A549 treated with CORT108297 at 1 μM for 4 hours (cell line): ENCODE measurements at places on chromosomes 13 and 19. TPM values are rescaled to one million over a fixed set of nuclear protein-coding genes. Genes with fewer than 3 reads are reported as not detected.

ACP7 gene
- total RNA-seq = 0.12 to 0.22 TPM (median 0.14 TPM) in 5 replicates

C19orf38 gene
- total RNA-seq = 0.10 to 0.38 TPM in 2 of 5 replicates, not detected in the others

SGCG gene
- not detected in 5 replicates for total RNA-seq

SMIM44 gene
- not detected in 5 replicates for total RNA-seq

CGB3 gene
- 0.20 to 0.42 TPM in 2 of 5 replicates, not detected in the others for total RNA-seq

EDDM13 gene
- total RNA-seq = not detected in 5 replicates

CAMSAP3 gene
- total RNA-seq = 3.1 to 5.6 TPM (median 4.4 TPM) in 5 replicates
